ENCODE measurements at places on chromosomes 13 and 19. TPM values are rescaled to one million over a fixed set of nuclear protein-coding genes. Genes with fewer than 3 reads are reported as not detected.
A peak's percentile ranks its signal among the peaks of the same experiment; 100 is the strongest.

Gene NTF4
- total RNA-seq: not detected

DNA sequence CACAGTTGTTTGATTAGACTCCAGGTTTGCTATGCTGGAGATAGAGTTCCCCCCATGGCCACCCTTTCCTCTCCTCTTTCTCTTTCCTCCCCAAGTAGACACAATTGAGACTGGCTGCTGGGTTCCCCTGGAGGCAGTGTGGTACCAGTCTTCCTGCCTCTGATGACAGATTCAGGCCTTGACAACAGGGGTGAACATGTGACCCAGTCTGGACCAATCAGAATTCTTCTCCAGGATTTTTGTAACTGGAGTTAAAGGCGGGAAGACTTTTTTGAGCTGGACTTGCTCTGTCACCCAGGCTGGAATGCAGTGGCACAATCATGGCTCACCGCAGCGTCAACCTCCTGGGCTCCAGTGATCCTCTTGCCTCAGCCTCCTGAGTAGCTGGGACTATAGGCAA lies 48.7 kb downstream of the CCNE1 start:
- peak; percentile 74 for DNase-seq

Gene COL5A3
- total RNA-seq: not detected

- DNase-seq: no peak
These were observed 45.5 kb downstream of the BRD4 start for GRCh38 chr19:15286688-15287365.

Gene MCEMP1
- 0.63 TPM for total RNA-seq

DNA sequence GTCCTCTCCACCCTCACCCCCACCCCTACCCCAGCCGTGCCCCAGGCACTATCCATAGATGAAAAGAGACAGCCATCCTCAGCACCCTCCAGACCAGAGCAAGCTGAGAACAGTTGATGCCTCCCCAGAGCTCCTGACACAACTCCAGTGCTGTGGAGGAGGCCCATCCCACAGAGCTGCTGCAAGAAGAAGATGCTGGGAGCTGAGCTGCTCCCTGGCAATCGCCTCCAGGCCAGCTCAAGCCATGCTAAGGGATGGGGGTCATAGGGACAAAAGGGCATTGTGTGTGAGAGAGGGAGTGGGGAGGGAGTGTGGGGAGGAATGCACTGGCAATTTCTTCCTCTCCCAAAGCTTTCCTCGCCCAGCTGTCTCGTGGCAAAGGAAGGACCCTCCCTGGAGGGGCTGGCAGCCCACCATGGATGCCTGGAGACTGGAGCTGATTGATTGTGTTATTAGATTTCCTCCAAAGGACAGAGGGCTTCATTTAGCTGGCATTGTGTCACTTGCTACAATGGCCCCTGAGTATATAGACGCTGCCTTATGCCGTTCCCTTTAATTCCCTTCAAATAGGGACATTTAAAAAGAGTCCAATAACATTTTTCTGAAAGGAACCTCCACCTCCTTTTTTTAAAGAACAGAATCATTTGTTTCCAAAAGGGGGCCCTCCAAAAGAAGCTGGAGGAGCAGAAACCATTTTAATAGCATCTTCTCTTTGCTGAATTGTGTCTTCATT lies 476.4 kb downstream of the FOXO1 start:
- no peak for DNase-seq

- DNase-seq: no peak
These were observed 927 bp upstream of the TSHZ3 start for GRCh38 chr19:31350033-31350692.

Gene FXYD7
- total RNA-seq: 0.80 TPM

Gene TPGS1
- 15.5 TPM for total RNA-seq

GRCh38 chr13:33258808-33259193 lies 26.8 kb downstream of the STARD13 start:
- no peak for DNase-seq

Gene HNRNPM
- 283 TPM for total RNA-seq

- no peak for DNase-seq
These were observed 185.8 kb downstream of the B3GLCT start for GRCh38 chr13:31385540-31385939.

Gene A1BG
- total RNA-seq: 11.8 TPM

Gene CYSLTR2
- not detected for total RNA-seq

GRCh38 chr19:4455719-4456475 lies 1.7 kb downstream of the UBXN6 start:
- no peak for DNase-seq

GRCh38 chr13:39887387-39887786 lies 231.9 kb downstream of the COG6 start:
- no peak for DNase-seq

- DNase-seq: no peak
These were observed 1.7 kb downstream of the IL4I1 start for GRCh38 chr19:49894879-49895565.

DNA sequence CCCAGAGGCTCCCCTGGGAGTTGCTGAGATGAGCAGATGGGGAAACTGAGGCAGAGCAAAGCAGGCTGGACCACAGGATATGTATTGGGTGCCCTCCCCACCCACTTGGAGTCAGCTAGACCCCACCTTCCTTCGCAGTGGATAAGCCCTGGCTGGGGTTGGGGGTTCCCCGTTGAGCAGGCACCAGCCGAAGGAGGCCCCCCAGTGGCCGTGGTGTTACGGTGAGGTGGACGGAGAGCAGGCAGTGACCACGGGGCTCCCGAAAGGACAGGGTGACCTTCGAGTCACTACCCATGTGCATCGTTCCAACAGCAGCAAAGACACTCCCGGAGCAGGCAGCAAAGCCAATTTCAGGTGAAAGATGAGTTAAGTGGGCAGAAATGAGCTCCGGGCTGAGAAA lies 62.4 kb upstream of the ADGRE5 start:
- peak; percentile 63 for DNase-seq

DNA sequence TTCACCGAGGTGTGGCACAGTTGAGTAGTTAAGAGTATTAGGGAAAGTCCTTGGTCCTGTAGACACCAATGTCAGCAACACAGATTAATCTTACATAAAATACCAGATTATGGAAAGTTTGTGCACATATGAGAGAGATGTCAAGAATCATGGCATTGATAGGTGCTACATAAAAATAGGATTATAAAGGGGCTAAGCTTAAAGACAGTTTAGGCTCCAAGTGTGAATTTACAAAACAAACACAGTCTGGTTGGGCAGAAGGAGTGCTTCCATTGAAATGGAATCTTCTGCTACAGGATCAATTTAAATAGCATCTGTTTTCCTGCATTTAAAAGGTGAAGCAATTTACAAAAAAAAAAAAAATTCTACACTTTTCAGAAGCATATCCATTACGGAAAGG lies 292.9 kb downstream of the DNAJC15 start:
- no peak for DNase-seq

DNA sequence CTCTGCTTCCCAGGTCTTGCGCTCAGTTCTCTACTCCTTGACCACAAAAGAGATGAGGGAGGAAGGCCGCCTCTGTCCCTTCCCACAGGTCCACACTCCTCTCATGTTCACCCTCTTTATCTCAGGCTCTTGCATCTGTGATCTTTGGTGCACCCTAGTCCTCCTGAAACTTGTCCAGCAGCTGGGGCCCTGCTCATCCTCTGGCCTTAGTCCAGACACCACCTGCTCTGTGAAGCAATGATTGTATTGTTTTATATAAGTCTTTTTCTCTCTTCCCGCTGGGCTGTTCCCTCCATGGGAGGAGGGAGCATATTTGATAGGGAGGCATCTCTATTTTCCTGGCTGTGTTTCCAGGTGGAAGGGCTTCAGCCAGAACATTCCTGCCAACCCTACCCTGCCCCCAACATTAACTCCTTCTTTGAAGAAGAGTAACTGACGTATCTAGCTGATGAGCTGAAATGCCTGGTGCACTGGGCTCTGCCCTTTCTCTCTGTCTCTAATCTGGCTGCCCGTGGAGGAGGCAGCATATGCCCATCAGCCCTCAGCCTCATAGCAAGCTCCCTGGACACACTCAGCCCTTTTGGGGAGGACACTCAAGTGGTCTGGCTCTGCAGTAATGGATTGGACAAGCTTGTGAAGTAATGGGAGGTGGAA lies 38.2 kb upstream of the SIAH3 start:
- no peak for DNase-seq

DNA sequence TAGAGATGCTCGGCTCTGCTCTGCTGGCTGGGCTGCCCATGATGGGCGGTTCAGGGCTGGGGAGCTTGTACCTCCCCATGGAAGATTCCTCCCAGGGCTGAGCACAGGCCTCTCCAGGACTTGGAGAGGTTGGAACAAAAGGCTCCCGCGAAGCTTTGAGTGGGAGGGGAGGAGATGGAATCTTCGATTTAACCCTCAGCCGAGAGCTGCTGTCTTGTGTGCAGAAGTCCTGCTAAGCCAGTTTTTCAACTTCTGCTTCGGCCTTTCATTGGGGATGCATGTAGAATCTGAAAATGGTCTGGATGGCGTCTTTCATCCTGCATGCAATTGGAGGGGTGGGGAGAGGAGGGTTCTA lies 163.3 kb downstream of the KDM4B start:
- DNase-seq: no peak

- DNase-seq: no peak
These were observed 257.4 kb downstream of the TDRD3 start for GRCh38 chr13:60654415-60654814.

- DNase-seq: peak; percentile 85
These were observed 1.5 kb upstream of the WDR18 start for GRCh38 chr19:982567-983170.
